ENCODE measurements at places on chromosomes 12 and 14.

DNA sequence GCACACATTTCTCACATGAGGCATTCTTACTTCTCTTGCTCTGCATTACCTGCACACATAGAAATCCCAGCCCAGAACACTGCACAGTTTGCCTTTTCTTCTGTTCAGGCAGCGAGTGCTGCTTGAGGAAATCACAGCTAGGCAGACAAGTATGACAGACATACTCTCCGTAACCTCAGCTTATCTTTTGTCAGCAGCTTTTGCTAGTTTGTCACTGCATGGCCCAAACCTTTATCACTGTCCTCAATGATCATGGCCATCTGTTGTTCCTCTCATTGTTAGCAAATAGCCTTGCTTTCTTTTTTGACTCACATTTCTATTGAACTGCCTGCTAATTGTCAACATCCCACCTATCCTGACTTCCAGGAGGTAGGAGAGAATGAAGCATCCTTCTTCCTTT, 5.3 kb downstream of the ZNF10 start:
- DNase-seq = no peak

GRCh38 chr14:68247274-68247673, 427.7 kb downstream of the RAD51B start:
- no peak for DNase-seq

- DNase-seq = no peak
Measured at GRCh38 chr12:47219243-47219642, 139.5 kb upstream of the AMIGO2 start.

- no peak for DNase-seq
Measured at GRCh38 chr14:60485598-60486251, at the start of gene C14orf39. TSS of gene C14orf39 (minus strand) at chr14:60486063. CDS start at chr14:60485078, 985 bp downstream.

DNA sequence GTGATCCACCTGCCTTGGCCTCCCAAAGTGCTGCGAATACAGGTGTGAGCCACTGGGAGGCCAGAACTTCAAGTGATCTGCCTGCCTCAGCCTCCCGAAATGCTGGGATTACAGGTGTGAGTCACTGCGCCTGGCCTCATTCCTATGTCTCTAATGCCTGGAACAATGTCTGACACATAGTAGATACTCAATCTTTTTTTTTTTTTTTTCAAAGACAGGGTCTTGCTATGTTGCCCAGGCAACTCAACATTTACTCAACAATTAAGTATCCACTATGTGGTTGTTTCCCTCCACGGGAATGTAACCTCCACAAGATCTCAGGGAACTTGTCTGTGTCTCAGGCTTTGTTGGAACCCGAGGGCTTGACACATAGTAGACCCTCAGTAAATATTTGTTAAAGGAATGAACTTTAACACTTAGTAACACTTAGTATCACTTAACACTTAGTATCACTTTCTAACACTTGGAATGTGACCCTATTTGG, 3.0 kb upstream of the TMEM120B start:
- no peak for DNase-seq

DNA sequence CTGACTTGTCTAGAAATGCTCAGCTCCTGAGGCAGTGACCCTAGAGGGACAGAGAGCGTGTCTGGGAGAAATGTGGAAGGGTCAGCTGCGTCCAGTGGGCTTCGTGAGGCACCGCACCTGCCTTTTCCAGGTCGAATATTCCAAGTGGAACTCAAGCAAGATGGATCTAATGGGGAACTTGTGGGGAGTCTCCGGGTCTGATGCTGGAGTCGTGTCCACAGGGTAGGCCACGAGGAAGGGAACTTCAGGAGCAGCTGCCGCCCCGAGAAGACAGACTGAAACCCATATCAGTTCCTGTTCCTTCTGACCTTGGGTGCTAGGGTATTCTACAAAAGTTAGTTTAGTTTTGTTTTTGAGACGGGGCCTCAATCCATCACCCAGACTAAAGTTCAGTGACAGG, 67.5 kb downstream of the TNFAIP2 start:
- no peak for DNase-seq

GRCh38 chr14:32414808-32415255, 85.7 kb downstream of the AKAP6 start:
- DNase-seq = no peak

- DNase-seq = no peak
Measured at GRCh38 chr12:34219046-34219770, 196.9 kb downstream of the ALG10 start.

DNA sequence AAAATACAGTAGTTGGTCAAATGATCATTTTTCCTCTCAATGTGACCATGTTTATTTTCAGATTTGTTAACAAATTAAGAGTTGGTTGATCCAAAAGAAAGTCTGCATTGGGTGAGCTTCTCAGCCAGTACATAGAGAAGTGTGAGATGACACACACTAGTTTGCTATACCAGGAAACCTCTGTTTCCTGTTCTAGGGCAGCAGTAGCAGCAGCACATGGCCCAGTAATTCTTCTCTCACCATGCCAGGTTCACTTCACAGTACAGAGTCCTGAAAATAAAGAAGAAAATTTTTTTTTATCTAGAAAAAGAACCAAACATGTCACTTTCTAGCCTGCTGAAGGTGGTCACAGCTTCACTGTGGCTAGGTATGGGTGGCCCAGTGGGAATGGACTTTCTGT, 250.2 kb upstream of the OR4E1 start:
- DNase-seq = no peak

DNA sequence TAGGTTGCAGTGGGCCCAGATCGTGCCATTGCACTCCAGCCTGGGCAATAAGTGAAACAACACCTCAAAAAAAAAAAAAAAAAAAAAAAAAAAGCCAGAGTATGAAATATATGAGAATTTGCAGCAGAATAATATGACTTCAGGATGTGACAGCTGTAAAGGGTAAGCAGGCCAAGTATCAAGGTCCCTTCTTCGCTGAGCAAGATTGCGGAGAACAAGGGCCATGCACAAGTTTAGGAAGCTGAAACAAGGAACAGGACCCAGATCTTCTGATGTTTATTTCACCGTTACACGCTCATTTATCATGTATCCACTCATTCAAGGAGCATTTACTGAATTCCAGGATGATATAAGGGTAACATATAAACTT, 659 bp upstream of the FOXJ2 start:
- no peak for DNase-seq

- DNase-seq = no peak
Measured at GRCh38 chr12:82242729-82243128, 115.5 kb downstream of the CCDC59 start.

- DNase-seq = no peak
Measured at GRCh38 chr14:89430391-89431236, 13.6 kb upstream of the FOXN3 start.

DNA sequence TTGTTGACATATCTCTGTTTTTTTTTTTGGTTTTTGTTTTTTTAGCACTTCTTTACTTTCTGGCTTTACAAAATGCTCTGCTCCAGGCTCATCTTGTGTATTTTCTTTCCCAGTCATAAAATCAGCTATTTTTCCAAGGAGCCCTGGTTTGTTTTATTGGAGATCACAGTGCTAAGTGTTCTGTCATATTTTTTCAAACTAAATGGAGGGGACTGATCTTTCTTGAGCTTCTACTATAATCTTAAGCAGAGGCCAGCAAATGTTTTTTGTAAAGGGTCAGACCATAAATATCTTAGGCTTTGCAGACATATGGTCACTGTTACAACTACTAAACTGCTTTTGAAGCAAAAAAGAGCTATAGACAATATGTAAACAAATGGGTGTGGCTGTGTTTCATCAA, 30.6 kb upstream of the LIN7A start:
- DNase-seq = no peak

GRCh38 chr14:32623300-32624093, 294.4 kb downstream of the AKAP6 start:
- DNase-seq = no peak

GRCh38 chr14:61296719-61297502, 15.8 kb upstream of the TMEM30B start:
- no peak for DNase-seq

Measured in activated T-cell treated with anti-CD3 and anti-CD28 coated beads for 4 hours (primary cell).